RPMI7951 (cell line): ENCODE measurements at places on chromosomes 12 and 14.

DNA sequence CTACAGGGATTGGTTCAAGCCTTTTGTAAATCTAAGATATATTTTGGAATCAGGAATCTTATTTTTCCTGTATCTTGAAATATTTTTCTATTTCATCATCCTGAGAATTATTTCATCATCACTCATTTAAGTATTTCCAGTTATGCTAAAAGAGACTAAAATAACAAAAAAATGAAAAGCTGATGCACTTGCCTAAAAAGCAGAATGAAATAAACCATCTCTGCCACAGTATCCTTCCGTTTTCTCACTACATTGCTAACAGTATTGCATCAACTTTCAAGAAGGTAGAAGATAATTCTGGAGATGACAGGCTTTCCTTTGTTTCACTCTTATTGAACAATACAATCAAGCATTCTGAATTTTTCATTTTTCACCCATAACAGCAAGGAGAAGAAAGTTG, 31.1 kb upstream of the EIF5 start:
- no peak for DNase-seq

DNA sequence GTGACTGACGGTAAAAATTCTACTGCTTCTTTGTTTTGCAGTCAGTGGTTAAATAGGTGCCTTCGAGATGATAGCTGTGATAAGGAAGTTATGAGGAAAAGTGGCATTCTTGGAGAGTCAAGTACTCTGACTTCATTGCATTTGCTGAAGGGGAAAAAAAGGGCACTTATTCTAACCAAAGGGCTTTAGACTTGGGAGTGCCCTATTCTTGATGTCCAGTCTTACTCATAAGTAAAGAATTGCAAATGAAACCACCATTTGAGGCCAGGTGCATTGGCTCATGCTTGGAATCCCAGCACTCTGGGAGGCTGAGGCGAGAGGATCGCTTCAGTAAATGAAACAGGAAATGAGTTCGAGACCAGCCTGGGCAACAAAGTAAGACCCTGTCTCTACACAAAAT, 40.3 kb downstream of the BRAP start:
- peak; percentile 57 for DNase-seq

DNA sequence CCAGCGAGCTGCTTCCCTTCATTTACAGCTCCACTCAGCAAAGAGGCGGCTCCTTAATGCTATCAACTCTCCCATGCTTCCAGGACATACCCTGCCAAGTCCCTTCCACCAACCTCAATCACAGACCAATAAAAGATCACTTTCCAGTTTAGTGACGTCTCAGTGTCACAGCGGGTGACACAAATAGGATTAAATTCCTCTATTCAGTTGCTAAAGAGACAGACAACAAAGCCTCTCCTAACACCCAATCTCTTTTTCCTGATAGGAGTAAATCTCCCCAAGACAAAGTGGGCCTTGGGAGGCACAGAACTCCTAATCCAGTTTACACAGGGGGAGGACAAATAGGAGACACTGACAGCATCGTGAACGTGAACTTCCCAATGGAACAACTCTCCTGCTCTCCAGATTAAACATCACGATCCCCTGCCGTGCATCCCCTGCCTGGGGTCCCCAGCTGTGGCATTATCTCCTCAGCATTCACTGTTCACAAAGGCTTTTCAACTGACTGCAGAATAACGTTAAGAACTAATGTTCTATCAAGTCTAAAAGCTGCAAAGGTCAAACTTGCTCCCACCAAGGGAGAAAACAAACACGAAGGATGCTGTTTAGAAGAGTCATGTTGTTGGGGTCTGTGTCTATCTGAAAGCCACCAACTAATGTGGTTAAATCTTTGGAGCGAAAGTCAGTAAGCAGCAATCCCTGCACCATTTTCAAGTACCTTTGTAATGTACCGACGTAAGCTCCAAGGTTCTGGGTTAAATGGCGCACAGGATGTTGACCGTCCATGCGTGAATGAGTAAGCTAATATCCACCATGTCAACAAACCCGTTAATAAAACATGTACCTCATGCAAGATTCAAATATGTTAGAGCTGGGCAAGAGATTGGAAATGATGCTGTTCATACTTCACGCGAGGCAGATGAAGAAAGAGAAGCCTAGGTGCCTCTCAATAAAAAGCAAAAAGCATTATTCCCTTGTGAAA, 31.5 kb downstream of the TMEM132D start:
- no peak for DNase-seq

GRCh38 chr14:104221636-104222369, 83.4 kb downstream of the KIF26A start:
- no peak for DNase-seq

DNA sequence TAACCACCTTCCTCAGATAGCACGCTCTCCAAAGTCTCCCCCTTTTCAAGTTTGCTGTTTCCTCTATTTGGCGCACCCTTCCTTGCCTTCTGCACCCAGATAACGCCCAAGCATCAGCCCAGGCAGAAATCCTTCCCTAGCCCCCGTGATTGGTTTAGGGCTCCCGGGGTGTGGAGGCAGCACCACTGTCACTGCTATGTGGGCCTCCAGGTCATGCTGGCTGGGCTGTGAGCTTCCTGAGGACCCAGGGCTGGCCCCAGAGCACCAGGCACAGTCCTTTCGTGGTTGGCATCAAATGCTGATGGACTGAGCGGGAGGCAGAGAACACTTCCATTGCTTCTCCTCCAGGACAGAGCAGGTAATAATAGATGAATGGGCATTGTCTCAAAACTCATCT, 311.4 kb downstream of the BCL11B start:
- no peak for DNase-seq

- no peak for DNase-seq
These were observed 7.6 kb downstream of the B4GALNT1 start for GRCh38 chr12:57625261-57626032.

- DNase-seq: peak; percentile 49
These were observed 77.0 kb downstream of the BICD1 start for GRCh38 chr12:32183650-32184049.
